ENCODE measurements at places on chromosomes 11 and 22. TPM values are rescaled to one million over a fixed set of nuclear protein-coding genes. Genes with fewer than 3 reads are reported as not detected.

The NAA40 gene
- 9.9 TPM for total RNA-seq

The RRP7A gene
- 26.9 TPM for total RNA-seq

The SCARF2 gene
- 25.2 TPM for total RNA-seq

The TRIM48 gene
- not detected for total RNA-seq
